ENCODE measurements at places on chromosomes 4 and X.

DNA sequence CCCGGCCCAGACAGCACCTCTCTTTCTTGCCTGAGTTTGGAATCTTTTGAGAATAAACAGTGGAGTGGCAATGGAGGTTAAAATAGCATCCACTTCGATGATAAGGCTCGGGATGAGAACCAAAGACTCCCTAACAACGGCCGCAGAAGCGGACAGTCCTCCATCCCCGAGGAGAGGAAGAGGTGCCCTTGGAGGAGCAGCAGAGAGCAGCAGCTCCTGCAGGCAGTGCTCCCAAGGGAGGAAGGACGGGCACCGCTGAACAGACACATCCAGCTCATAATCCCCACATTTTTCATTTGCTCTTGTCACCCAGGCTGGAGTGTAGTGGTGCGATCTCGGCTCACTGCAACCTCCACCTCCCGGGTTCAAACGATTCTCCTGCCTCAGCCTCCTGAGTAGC is 61.3 kb downstream of the DCTD start:
- DNase-seq = no peak

- no peak for DNase-seq
Observed at GRCh38 chr4:186669159-186669731, 54.4 kb downstream of the FAT1 start.

- no peak for DNase-seq
Observed at GRCh38 chr4:1137063-1137776, 23.9 kb upstream of the RNF212 start.

- no peak for DNase-seq
Observed at GRCh38 chr4:186248643-186249042, 17.3 kb upstream of the F11 start.

GRCh38 chrX:103275947-103276567 is 493 bp downstream of the TCEAL5 start:
- no peak for DNase-seq

DNA sequence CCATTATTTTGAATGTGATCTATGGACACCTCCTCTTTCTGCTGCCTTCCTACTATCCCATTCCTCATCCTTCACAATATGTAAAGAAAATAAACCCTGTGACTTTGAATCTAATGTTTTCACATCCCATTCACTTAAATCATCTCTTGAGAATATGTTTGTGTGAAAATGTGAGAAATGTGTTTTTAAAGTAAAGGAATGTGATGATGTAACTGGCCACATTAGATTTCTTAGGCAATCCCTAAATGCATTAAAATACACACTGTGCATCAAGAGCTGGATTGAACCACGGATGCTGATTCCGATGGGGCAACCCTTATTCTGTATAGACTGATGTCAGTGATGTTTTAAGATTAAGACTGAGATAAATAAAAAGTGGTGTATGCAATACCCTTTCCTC is 558.9 kb upstream of the TENM3 start:
- no peak for DNase-seq

DNA sequence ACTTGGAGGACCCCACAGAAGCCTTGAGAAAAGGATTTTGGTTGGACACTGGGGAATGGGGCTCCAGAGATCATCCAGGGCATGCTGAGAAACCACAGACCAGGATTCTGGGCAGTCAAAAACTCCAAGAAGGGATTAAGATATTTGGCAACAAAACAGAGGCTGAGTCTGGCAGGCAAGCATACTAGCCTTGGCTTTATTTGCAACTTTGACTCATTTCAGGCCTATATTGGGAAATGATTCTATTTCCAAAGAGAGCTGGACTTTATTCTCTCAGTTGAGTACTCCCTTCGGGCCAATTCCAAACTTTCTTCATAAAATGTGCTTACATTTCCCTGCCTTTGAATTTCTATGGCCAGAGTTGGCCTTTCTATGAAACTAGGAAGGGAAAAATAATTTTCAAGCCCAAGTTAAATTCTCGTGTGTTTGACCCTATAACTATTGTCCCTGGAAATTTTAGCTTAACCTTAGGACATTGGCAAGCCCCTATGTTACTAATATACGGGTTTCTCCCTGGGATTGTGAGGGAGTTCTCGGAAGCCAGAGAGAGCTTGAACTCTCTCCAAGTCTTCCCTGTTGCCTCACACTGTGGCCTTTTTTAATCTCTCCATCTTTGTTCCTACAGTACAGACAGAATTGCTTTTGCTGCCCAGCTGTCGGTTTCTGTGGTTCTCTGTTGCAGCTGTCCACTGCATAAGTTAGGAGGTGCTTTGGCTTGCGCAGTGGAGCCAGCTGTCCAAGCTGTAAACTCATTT is 112.6 kb upstream of the FAM9A start:
- DNase-seq = no peak

DNA sequence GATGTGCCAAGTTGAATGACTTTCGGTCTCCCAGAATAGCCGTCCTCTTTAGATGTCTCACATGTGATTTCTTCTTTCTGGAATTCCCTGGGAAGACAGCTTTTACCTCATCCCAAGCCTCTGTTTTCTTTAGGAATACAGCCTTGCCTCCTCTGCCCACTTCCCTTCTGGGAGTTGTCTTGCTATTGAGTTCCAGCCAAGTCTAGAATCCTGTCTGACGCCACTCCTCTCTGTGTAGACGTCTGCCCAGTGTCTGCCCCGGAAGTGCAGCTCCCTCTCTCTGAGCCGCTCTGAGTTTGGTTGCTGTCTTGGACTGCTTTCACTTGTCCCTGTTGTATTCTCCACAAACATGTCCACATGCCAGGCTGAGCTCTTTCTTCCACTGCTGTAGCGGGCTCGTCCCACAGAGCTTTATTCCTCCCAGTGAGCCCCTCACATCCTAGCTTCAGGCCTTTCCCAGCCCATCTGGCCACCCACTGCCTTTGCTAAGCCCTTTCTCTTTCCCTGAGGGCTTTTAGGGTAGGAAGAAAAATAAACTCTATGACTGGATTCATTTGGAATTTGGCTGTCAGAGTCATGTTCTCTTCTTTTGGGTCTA is 9.0 kb upstream of the IGFBP7 start:
- DNase-seq = no peak

DNA sequence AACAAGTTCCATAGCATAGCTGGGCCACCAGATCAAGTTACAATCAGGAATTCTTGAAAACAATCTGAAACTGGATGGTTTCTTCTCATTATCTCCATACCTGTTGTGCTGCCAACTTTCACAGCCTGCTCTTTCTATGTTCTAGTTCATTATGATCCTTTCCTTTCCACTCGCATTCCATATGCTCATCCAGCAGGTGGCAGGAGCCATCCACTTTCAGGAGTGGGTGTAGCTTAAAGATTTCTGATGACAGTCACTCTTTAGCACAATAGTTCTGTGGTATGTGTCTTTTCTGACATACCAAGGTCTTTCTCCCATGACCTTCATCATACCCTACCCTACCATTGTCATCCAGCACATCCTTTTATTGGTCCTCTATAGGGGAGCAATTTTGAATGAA is 46.4 kb downstream of the PAGE2 start:
- no peak for DNase-seq

DNA sequence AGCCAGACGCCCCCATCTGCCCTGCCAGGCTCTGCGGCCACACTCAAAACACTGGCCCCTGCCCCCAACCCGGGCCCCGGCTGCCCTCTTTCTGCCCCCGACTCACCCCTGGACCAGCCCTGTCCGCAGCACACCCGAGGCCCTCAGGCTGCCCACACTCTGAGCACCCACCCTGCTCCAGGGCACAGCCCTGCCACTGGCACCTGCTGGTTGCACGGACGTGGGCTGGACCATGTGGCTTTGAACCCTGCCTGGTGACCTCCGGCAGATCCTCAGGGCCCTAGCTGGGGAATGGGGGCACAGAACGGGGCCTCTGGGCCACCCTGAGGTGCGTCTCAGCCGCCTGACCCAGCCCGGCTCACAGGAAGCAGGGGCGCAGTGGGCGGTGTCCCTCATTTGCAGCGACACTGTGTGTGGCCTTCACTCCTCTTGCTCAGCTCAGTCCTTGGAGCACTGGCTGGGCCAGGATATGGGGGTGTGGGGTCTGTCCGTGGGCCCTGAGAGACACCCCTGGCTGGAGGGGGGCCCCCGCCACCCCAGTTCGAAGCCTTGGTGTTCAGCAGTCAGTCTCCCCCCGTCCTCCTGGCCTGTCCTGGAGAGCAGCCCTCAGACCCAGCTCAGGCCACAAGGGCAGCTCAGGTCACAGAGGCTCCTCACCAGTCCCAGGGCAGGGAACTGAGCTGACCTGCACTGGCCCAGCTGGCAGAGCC is 73.2 kb downstream of the FAM53A start:
- no peak for DNase-seq

DNA sequence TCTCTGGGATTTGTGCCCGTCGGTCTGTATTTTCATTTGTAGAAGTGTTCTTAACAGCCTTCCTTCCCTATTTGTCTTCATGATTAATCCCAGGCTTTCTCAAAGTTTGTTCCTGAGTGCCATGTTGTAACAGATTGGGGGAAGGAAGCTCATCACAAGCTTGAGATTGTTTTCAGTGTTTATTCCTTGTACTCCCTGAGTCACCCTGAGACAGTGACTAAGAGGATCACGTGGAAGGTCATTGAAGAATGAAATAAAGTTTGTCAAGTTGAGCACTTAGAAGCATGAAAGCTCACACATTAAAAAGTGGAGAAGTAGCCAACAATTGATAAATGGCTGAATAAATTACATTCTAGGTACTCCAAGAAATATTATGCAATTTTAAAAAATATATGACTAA is 153.5 kb upstream of the FAM241A start:
- no peak for DNase-seq

- no peak for DNase-seq
Observed at GRCh38 chr4:57370691-57371090, 260.5 kb upstream of the IGFBP7 start.

DNA sequence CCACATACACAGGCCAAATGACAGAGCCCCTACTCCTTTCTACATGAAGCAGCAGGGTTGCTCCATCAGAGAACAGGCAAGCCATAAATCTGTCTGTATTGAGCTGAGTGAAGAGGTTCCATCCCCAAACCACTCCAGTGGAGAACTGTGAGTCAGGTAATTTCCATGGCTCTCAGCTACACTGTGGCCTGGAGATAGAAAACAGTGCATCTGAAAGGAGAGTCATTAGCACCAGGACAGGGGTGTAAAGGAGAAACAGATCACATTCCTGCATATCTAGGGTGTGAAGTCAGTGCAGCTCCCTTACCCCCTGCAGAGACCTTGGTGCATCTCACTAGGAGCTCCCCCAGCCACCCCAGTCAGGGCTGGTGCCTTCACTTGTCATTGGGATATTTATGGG is 314.7 kb downstream of the CHIC1 start:
- no peak for DNase-seq

DNA sequence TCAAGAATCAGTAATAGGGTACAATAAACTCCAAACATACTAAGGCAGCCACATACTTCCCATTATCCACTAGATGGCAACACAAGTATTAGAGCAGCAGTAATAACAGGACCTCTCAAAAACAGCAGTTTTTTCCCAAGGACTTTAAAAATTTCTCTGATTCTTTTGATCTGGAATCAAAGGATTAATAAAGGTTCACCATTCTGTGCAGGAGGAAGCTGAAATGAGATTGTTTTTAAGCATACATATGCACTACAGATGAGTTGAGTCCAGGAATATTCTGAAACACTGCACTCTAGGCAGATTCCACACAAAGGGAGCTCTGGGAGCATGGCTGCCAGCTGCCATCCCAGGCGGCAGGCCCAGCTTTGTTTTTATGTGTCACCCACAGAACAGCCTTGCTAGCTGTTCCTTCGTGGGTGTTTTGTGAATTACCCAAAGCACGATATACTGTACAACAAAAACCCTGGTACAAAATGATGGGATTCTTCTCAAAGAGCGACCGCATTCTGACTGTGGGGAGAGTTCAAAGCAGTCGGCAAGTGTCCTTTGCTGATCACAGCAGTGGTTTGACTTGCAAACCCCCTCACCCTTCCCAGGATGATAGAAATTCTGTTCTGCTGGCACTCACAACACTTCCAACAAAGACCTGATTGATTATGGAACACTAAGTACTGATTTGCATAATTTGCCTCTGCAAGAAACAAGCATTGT is 61.0 kb downstream of the STX18 start:
- DNase-seq = no peak

GRCh38 chrX:134254511-134254910 is 17.5 kb downstream of the CCDC160 start:
- no peak for DNase-seq

DNA sequence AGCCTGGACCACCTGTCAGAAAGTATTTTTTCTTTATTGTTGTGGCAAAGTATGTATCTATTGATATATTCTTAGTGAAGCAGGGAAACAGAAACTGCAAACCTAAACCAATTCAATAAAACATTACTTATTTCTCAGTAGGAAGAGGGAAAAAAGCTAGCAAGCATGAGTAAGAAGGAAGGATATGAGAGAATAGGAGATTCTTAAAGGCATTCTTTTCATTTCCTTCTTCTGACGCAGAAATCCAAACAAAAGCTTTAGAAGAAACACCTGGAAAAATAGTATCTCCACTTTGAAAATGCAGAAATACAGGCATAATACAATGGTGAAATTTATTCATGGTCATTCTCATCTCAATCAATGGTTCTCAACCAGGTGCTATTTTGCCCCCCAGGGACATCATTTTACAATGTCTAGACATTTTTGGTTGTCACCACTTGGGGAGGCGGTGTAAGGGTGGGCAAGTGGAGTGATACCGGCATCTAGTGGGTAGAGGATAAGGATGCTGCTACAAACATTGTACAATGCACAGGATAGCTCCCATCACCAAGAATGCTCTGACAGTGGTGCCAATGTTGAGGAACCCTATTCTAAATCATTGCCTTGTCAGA is 21.7 kb upstream of the ATXN3L start:
- no peak for DNase-seq

GRCh38 chr4:37665333-37666320 is 20.5 kb downstream of the RELL1 start:
- DNase-seq = no peak

All from NCI-H187 (cell line).